Mesothelial cell of epicardium (in vitro differentiated cells): ENCODE measurements at places on chromosomes 11 and 22.
A peak's percentile ranks its signal among the peaks of the same experiment; 100 is the strongest.

GRCh38 chr11:68509066-68509465, 48.5 kb downstream of the PPP6R3 start:
- no peak for DNase-seq

DNA sequence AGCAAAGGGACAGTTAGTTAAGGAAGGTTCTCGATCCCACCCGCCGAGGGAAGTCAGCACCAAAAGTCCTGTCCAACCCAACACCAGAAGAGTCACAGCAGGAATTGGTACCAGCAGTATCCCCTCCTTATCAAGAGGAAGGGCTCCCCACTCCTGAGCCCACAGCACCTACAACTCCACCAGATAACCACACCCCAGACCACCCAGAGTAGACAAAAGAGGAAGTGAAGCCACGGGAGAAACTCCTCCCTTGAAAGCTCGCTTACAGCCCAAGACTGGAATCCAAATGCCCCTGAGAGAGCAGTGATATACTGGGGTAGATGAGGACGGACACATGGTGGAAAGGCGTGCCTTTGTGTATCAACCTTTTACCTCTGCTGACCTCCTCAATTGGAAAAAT, 7.3 kb upstream of the CD5 start:
- no peak for DNase-seq

- DNase-seq: no peak
Observed at GRCh38 chr11:122642971-122643370, 12.6 kb upstream of the UBASH3B start.

DNA sequence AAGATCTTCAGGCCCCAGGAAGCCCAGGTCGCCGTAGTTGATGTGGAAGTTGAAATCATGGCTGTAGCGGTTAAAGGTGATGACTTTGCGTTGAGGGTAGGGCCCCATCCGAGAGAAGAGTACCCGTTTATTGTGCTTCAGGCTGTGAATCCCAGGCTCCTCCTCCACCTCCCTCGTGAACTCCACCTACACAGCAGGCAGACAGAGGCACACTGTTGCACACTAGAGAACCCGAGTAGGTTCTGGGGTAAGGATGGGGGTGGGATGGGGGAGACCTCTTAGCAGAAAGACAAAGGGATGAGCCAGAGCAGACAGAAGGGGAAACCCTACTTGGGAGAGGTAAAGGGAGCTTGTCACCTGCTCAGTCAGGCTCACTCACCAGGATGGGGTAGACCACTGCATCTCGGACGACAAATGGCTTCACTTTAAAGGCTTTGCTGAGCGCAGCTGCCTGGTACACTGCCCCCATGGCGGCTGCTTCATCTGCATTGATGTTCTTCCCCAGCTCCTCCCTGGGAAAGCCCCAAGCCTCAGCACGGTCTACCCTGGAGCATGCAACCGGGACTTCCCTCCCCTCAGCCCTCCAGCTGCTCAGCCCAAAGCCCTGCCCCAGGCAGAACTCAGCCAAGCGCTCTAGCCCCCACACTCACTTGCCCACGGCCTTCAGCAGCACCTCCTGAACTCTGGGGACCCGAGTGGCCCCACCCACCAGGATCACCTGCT, 5.4 kb downstream of the HYOU1 start:
- DNase-seq: no peak

GRCh38 chr11:116701876-116702275, 70.9 kb downstream of the BUD13 start:
- DNase-seq: no peak

- DNase-seq: peak; percentile 87
Observed at GRCh38 chr22:18968011-18968749, 32.1 kb upstream of the PRODH start.

GRCh38 chr11:17421781-17422180, 33.3 kb upstream of the KCNJ11 start:
- DNase-seq: no peak

GRCh38 chr11:100584201-100584985, 102.7 kb upstream of the ARHGAP42 start:
- no peak for DNase-seq

GRCh38 chr11:111602865-111603610, 789 bp downstream of the SIK2 start:
- DNase-seq: no peak

- no peak for DNase-seq
Observed at GRCh38 chr11:59758401-59759037, 3.3 kb downstream of the STX3 start.

GRCh38 chr11:104679258-104679657, 219.0 kb downstream of the CASP12 start:
- no peak for DNase-seq

DNA sequence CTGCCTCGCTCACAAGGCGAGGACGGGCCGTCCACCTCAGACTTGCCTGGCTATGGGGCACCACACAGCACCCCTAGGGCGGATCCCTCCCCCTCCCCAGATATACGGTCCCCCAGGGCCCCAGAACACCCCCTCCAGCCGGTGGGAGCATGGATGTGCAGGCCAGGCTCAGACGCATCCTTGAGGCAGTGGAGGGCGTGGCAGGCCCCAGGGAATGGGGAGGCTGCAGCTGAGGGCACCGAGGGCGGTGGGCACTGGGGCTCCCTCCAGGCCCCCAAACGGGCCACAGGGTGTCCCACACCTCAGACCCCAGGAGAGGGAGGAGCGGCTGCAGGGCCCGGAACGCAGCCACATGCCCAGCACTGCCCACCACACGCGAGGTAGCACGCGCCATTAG, 12.1 kb downstream of the TTLL8 start:
- no peak for DNase-seq

DNA sequence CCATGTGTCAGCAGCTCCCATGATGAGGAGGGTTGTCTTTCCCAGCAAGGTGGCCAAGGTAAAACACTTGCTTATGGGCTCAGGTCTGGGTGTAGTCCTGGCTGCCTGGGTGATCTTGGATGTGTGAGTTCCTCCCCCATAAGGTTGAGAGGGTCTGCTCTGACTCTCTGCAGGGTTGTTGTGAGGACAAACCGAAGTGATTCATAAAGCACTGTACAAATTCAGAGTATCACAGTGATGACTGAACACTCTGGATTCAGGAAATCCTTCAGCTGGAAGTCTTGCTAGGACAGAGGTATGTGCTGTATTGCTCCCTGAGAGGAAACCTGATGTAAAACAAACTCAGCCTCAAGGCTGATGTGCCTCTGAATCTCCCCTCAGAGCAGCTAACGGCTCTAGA, 220.9 kb upstream of the PITPNB start:
- no peak for DNase-seq

DNA sequence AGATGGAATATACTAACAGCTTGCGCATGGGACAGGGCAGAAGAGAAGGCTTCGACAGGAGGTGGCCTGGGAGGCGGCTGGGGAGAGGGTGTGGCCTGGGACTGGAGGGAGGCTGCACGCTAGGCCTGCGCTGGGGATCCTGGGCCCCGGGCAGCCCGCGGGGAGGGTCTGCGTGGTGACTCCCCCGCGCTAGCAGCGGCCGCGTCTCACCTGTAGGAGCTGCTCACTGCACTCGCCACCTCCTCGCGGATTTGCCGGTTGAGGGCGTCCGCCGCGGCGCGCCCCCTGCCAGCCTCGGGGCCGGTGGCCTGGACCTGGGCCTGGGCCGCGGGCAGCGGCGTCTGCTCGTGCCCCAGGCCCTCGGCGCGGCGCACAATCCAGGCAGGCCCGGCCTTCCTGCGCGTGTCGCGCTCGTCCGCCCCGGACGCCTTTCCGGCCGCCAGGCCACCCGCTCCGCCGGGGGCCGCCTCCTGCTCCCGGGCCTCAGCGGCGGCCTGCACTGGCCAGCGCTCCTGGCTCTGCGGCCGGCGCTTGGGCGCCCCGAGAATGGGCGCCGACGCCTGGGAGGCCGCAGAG, 1.5 kb downstream of the MAP6 start:
- DNase-seq: peak; percentile 42

GRCh38 chr22:36079041-36079440, 50.4 kb upstream of the RBFOX2 start:
- DNase-seq: no peak
